ENCODE measurements at places on chromosomes 1 and 21. TPM values are rescaled to one million over a fixed set of nuclear protein-coding genes. Genes with fewer than 3 reads are reported as not detected.

Gene TTC39A
- total RNA-seq: 3.1 TPM

DNA sequence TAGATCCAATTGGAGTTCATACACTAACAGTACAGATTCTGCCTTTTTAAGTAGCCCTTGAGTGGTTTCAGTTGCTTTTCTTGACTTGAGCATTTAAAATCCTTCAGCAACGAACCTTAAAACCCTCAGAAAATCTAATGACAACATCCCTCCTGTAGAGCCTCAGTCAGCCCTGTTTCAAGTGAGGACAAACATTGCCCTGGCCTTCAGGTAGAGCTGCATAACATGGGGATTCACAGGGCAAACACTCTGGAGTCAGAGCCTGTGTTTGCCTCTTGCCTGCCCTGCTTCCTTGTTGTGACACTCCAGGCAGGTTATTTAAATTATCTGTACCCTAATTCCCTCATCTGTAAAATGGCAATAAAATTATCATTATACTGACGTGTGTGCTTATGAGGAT lies 96.1 kb upstream of the KCNA3 start:
- no peak for DNase-seq

GRCh38 chr1:41620365-41621169 lies 136.1 kb upstream of the EDN2 start:
- no peak for DNase-seq

DNA sequence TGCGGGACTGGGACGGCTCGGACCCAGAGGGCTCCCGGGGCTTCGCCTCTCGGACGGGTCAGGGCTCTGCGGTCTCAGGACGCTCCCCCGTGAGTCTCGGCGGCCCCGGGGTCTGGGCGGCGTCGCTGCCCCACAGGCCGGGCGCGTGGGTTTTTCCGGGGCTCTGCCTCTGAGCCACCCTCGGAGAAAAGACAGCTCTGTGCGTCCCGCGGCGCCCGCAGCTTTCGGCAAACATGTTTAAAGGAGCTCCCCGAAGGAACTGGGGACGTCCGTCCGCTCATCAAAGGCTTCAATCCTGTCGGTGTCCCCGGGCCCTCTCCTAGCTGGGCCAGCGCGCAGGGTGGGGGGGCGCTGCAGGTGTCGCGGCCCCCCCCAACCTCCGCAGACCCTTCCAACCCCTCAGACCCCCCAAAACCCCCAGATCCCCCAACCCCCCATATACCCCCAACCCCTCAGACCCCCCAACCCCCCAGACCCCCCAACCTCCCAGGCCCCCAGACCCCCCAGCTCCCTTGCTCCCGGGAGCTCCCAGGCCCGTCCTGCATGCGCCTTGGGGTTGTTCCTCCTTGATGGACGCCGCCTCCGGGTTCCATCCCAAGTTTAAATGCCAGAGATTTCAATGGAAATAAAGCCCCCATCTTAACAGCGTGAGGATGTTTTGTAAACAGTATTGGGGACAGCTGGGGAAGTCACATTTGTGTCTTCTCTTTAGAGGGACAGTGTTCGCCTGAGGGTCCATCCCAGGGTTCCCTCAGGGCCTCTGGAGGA lies 996 bp upstream of the C1orf159 start:
- peak; percentile 45 for DNase-seq

Gene TAF12
- 22.6 TPM for total RNA-seq

GRCh38 chr1:8118031-8118451 lies 91.9 kb upstream of the ERRFI1 start:
- no peak for DNase-seq

DNA sequence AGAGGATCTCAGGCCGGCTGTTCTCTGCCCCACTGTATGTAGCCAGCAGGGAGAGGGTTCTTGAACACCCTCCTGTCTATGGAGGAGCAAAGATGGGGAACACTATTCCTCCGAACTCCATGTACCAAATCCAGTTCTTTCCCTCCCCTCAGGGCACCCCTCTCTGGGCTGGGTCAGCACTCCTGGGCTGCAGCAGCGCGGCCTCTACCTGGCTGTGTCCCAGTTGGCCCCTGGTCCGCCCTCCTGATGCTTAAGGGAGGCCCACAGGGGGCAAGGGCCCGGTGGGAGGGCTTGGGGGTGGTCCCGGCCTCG lies 471 bp upstream of the ADPRS start:
- no peak for DNase-seq

DNA sequence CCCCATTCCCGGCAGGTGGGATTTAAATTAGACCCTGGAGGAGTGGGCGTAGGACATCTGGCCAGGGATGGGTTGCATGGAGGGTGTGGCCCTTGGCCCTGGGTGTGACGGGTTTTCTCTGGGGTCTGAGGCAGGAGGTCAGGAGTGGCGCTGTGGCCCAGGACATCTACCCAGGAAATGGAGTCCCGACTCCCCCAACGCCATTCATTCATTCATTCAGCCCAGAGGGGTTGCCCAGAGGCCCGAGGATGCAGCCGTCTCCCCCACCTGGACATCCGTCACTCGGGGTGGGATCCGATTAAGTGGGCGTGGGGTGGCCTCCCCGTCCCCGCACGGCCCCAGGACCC lies 663 bp downstream of the ATP13A2 start:
- DNase-seq: no peak

Gene CFAP410
- total RNA-seq: 13.3 TPM

Data from A673 (cell line).